ENCODE measurements at places on chromosomes 3 and 15.

DNA sequence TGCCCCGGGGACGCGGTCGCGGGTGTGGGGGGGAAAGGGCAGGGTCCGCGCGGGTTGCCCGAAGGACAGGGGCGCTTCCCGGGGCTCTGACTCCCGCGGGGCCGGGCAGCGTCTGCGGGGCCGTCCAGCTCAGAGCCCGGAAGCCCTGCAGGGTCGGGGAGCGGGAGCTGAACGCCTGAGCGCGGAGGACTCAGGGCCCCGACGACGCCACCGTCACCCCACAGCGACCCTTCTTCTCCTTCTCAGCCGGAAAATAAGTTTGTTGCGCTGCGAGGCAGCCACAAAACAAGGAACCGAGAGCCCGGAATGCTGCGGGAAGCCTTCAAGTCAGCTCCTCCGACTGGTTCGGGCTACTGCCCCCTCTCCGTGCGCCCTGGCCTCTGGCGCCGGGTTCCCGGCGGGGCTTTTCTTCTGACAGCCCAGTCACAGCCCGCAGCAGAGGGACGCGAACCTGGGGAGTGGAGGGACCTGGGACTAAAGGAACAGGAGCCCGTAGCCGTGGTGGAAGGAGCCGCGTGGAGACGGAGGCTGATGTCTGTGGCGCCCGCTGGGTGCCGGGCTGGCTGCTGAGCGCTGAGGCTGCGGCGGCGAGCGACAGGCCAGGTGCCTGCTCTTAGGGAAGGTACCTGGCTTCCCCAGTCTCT, 484 bp downstream of the CNTN4 start:
- DNase-seq, result no peak

DNA sequence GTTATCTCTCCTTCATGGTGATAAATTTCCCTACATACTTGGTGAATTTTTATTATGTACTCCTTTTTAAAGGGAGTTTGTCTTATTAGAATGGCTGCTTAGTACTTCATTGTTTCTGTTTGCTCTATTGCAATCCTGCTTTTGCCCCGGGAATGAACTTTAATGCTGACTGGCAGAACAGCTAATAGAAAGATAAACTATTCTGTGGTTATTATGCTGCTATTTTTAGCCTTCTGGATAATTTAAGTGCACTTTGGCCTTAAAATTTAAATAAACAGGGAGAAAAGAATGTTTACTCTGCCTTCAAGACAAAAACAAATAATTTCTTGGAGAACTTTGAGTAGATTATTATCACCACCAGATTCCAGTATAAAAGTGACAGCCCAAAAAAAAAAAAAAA, 413.8 kb upstream of the CCDC54 start:
- DNase-seq, result peak; percentile 53

- no peak for DNase-seq
These were observed 1.6 kb upstream of the ONECUT1 start for GRCh38 chr15:52791776-52792175.

GRCh38 chr15:96978937-96979473, 648.5 kb downstream of the NR2F2 start:
- no peak for DNase-seq

GRCh38 chr3:6781092-6781491, 79.8 kb upstream of the GRM7 start:
- no peak for DNase-seq

GRCh38 chr3:3776607-3777006, 22.6 kb upstream of the LRRN1 start:
- no peak for DNase-seq

DNA sequence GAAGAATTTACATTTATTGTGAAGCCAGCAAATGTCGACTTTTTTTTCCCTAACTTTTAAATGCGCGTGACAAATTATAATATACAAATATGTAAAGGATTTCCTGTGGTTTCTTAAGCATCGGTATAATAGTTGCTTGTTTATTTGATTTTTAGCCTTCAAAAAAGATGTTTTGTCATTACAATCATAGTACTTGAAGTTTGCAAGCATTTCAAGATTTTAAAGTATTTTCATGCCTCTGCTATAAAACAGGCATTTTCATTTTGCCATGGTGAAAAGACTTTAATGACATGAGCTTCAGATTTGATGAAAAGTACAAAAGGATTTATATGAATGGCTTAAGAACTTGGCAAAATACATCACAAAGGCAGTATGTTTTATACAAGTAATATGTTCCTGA, 9.4 kb upstream of the P2RY12 start:
- DNase-seq, result peak; percentile 24

DNA sequence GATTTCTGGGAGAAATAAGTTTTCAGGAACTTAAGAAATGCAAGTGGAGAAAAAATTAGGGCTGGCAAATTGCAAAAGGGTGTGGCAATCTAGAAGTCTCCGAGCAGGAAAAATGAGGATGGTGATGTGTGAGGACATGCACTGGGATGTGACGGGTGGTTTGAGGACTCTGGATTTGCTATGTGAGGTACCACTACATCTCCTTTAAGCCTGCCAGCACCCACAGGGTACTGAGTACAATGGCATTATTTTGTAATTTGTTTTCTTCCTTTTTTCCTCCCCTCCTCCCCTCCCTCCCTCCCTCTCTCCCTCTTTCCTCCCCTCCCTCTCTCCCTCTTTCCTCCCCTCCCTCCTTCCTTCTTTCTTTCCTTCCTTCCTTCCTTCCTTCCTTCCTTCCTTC, 237.5 kb downstream of the GAP43 start:
- DNase-seq, result no peak

DNA sequence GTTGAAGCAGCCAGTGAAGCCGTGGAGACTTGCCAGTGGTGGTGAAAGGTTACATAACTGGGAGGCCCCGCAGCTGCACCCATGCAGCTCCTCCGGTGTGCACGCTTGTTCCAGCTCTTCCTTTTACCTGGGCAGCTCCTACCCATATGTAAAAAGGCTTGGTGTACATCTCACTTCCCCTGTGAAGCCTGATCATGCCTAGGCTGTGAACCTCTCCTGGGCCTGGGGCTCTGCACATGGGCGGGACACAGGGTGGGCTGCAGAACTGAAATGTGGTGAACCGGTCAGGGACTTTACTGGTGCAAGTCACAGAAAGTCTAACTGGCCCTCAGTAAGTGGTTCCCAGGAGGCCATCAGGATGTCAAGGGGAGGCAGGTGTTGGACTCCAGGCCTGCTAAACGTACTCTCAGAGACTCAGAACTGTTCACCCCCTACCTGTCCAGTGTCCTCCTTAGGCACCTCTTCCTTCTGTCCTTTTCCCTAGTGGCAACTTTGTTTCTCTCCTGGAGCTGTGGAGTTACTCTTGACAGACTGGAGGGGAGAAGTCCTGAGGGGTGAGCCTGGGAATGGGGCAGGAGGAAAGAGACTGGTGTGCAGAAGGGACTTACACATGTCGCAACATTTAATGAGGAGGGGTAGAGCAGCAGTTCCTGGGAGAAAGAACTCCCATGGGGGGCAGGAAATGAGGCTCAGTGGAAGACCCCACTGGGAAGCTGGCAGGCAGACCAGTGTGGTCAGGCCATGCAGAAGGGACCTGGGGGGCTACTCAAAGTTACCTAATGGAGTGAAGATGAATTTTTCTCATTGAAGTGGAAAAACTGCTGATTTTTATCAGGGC, 148.1 kb downstream of the EEFSEC start:
- DNase-seq, result no peak

- DNase-seq, result peak; percentile 23
These were observed 642 bp downstream of the SCAP start for GRCh38 chr3:47475029-47475569.

DNA sequence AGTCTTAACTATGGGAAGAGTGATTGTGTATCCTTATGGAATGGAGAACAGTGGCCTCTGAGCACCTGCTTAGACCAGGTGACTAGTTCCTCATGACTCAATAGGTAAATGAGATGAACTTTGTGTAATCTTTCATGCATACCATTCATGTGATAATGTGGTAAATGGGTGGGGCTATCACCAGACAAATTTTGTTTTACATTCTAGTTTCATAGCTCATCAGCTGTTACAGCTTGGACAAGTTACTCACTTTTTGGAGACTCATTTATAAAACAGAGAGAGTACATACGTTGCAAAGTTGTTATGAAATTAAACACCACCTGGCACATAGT, 103.7 kb upstream of the TGFBR2 start:
- DNase-seq, result no peak

DNA sequence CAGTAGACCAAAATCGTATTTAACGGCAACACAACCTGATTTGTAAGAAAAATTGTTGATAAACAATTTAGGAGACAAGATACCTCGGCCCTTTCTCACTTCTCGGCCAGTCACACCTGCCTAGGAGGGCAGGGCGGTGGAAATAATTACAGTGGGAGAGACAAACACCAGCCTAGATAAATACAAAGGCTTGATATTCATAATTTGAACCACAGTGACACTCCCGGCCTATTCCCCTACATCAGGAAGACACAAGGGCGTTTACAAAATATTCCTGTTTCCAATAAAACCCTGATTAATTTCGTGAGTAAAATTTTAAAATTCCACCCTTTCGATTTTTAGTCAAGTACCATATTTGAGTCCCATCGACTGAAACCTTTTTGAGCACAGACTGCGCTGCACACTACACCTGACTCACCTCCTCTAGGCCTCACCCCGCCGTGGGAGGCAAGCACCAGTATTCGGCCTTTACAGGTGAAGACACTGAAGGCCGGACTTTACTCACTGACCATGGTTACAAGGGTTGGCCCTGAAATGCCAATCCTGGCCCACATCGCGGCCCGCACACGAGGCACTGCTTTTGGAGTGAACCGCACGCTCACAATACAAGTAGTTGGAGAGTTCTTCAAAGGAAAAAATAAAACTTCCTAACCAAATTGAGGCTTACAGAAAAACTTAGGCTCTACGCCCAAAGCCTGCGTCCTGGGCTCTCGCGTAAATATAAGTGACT, 794 bp downstream of the ARPP19 start:
- DNase-seq, result no peak

GRCh38 chr3:115792206-115792955, 169.1 kb downstream of the GAP43 start:
- DNase-seq, result no peak

- no peak for DNase-seq
These were observed 66.2 kb downstream of the HES1 start for GRCh38 chr3:194201953-194202666.

GRCh38 chr3:101878589-101878988, 29.3 kb downstream of the NFKBIZ start:
- no peak for DNase-seq

DNA sequence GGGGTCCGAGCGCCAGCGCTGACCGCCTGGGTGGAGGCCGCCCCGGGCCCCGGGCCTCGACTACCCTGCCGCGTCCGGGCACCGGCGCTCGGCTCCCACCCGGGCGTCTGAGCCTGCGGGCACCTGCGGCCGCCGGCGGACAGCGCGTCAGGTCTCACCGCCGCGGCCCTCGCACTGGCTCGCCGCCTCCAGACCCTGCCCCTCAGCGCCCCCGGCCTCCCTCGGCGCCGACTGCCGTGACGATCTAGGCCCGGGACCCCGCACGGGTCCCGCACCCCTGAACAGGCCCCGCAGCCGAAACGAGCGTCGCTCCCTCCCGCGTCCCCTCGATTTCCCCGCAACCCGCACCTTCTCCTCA, 297 bp downstream of the PRC1 start:
- no peak for DNase-seq

GRCh38 chr15:88049506-88049905, 207.0 kb downstream of the NTRK3 start:
- DNase-seq, result no peak

DNA sequence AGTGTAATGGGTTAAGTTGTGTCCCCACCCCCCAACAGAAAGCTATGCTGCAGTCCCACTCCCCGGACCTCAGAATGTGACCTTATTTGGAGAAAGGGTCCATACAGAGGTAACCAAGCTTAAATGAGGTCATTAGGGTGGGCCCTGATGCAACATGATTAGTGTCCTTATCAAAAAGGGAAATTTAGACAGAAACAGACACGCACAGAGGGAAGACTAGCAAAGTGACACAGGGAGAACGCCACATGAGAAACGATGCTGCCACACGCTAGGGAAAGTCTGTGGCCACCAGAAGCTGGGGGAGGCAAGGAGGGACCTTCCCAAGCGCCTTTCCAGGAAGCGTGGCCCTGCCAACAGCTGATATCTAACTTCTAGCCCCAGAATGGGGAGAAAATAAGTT, 65.4 kb downstream of the RPN1 start:
- DNase-seq, result no peak

GRCh38 chr3:62607287-62608029, 234.1 kb upstream of the FEZF2 start:
- peak; percentile 59 for DNase-seq

DNA sequence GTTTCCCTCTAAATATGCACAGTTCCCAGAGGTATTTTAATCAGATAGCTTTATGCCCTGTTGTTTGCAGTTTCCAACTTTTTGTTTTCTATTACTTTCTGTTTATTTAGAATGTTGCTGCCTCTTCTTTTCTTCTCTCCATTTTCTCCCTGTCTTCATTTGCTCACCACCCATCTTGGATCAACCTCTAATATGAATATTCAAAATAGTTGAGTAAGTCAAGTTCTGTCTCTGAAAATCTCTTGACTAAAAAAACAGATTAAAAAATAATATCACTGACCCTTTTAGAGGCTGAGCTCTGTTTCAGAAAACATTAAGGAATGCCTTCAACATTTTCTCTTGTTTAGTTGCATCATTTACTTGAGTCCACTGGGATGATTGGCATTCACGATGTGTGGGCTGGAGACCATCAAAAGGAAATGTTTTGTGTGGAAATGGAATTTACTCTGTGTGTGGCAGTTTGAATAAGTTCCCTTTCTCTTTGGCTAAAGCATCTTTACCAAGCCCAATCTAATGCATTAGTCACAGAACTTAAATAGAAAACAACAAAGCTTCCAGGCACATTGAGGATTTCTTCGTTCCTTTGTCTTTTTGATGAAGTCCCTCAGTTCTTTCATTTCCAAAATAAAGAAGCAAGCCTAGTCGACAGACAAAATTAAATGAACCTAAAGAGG, 633.9 kb upstream of the TGFBR2 start:
- DNase-seq, result peak; percentile 72

DNA sequence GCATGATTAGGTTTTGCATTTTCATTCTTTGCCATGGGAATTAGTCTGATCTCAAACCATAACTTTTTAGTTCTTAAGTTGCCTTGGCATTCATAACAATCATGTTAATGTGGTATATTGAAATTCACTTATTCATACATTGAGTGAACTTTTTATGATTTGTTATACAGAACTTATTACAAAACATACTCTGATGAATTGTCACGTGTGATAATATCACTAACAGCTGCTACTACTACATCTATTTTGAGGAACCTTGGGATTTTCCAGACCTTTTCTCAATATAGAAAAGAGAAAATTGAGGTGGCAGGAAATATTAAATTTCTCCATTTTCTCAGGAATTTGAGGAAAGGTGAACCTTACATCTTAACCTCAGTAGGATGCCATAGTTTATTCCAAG, 9.2 kb downstream of the LXN start:
- no peak for DNase-seq

DNA sequence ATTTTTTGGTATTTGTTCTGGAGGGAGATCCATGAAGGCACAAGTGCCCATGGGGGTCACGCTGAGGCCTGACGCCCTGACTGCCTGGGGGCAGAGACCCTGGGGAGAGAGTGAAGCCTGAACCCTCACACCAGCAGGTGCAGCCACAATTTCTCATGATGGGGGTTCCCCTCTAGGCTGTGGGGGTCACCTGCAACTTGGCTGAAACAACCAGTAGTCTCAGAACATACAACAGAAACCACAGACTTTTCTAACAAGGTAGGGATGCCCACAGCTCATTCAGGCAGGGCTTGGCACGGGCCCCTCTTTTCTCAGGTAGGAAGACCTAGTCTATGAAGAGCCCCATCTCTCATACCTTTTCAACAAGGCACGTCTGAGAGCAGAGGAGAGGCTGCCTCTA, 245.1 kb downstream of the ADAMTS17 start:
- DNase-seq, result no peak

GRCh38 chr3:110793611-110794010, 278.0 kb upstream of the NECTIN3 start:
- no peak for DNase-seq
